NCI-H2171 (cell line): ENCODE measurements at places on chromosomes 11 and 22.

GRCh38 chr11:68127714-68128681 lies 6.8 kb upstream of the CHKA start:
- no peak for DNase-seq

DNA sequence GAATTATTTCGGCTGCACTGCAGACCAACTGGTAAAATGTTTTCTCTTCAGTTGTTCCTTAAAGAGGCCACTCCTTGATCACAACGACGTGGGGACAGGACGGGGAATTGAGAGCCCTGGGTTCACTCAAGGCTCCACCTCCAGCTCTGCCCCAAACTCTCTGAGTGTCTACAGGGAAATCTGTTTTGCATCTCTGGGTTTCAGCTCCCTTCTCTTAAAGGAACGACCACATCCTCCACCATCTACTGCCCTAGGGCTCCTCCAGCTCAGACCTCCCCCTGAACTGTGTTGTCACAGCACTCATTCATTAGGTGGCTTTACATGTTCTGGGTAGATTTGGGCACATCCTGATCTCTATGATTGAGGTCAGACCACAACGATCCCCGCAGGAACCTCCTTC lies 5.1 kb upstream of the PPFIA1 start:
- DNase-seq = no peak

DNA sequence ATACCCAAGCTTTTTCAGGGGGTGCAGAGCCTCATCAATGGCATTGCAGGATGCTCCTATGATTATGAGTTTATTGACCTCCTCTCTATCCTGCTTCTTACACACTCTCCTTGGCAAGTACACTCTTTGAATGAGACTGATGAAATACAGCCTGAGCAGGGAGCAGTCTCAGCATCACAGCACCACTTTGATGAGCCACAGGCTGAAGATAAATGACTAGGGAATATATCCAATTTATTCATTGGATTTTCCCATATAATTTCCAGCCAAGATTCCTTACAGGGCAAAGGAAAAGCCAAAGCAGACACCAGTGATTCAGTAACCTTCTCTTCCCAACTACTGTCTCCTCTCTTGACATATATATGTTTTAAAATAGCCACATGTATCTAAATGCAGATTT lies 79.2 kb downstream of the CASP12 start:
- no peak for DNase-seq

DNA sequence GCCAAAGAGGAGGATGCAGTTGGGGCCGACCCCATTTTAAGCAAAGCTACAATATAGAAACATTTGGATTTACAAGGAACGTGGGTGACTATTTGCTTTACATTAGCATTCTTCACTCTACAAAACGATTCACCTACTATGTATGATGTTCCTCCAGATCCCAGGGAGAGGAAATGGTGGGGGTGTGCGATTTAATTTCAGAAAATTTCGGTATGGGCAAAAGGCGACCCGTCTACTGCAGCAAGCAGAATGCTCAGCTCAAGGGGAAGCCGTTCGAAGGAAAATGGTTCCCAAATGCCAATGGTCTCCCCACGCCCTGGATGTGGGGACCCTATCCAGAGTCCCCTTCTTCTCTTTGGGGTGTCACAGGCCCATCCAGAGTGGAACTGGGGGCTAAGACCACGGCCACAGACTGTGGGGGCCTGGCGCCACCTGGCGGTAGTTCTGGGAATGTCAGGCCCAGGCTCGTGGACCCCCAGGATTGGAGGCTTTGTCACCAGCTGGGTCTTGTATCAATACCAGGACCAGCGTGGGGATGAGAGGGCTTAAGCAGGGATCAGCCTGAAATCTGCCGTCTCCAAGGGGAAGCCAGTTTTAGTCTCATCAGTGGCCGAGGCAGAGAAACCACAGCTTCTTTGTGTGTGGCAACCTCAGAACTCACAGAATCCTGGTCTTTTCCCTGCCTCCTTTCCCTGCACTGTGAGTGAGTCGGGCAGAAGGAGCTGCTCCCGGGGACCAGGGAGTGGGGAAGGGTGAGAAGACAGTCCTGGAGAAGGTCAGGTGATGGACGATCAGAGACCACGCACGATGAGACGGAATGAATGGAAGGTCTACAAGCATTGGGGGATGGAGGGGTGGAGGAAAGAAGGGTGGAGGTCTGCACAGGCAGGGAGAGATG lies 8.4 kb downstream of the LRRC10B start:
- DNase-seq = no peak

DNA sequence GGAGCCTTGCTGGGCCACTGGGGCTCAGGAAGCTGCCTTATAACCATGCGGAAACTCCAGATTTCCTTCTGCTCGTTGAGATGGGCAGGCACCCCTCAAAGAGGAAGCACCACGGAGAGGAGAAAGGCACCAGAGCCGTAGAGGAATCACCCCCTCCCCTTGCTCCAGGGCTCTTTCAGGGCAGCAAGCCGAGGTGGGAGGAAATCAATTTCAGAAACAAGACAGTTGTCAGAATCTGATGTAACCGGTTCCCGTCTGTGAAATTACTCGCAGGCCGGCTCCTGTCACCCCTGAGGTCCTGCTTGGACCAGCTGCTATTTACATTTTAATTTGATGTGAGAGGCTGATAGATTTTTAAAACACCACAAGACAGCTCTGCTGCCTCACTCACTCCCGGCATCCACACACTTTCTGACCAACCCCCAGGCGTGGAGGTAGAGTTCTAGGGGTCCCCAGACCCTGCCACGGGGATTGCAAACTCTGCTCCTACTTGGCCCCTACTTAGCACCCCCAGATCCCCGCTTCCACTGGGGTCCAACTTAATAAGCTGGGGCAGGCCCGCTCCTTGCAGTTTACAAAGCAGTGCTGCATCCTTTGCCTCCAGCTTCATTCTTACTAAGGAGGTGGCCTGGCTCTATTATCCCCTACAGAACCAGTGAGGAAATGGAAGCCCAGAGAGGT lies 162.5 kb downstream of the CEP164 start:
- no peak for DNase-seq

DNA sequence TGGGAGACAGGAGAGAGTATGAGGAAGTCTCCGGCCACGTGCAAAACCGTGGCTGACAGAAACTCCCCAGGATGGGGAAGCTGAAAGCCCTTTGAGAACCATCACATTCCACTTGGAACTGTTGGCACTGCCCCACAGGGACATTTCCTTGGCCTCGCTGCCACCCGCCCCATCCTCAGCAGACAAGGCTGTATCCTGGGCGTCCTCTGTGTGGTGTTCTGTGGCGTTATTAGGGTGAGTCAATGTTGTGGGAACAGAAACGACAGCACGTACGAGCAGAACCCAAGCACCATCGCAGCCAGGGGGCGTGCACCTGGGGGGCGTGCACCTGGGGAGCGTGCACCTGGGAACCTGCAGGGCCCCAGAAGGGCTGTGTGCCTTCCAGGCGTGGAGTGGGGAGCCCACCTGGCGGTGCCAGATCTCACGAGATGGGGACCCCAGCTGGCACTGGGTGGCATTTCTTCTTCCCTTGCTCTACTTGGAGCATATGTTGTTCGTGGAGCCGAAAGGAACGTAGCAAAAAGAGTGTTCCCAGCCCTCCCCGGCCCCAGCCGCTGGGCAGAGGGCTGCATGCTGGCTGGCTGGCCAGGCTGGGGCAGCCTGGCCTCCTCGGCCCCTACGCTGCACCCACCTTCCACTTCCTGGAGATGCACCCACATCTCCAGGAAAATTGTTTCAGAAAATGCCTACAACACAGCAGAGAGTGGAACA lies 35.4 kb downstream of the NFAM1 start:
- DNase-seq = peak; percentile 85

GRCh38 chr11:8772571-8773519 lies 90.3 kb downstream of the RPL27A start:
- DNase-seq = no peak

- DNase-seq = no peak
Measured at GRCh38 chr11:121153472-121153871, 52.4 kb downstream of the TECTA start.

- no peak for DNase-seq
Measured at GRCh38 chr22:45230026-45230721, 10.5 kb downstream of the KIAA0930 start.

DNA sequence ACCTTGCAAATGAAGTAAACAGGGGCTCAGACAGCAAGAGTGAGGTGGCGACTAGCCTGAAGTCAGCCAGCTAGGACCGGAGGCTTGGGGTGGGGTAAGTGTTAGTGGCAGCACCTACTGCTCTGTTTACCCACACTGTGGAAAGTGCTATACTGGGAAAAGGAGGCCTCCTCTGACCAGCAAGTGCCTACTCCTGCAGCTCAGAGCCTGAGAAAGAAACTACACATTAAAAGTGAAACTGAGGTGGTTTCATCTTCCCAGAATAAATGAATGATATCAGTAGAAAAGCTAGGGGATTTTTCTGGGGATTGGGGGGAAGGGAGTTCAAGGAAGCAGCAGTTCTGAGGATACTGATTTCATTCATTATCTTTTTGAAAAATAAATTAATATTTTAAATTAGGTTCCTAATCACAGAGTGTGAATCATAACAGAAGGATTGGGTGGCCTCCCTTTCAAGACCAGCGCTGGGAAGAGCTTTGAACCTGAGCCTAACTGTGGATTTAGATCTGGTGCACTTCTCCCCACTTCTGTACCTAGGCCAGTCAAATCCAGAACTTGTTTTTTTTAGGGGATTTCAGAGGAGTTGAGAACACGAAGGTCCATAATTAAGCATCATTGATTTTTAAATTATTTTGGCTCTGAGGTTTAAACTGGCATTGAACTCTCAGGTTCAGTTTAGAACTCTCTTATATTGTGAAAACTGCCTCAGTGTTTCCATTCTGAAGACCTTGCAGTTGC lies 48.1 kb upstream of the GRAMD1B start:
- DNase-seq = no peak

DNA sequence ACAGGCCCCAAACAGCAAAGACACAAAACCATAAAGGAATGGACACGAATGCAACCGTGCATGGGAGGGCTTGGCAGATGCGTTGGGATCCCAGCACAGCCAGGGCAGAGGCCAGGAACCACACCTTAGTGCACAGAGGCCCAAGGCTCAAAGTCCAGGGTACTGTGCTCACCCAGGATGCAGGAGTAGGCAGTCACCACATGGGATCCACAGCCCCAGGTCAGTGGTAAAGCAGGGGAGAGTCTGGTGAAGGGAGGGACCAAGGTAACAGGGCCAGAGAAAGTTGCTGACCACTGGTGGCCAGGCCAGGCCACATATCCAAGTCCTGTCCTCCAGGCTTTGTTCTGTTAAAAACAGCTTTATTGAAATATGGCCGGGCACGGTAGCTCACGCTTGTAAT lies 6.5 kb upstream of the CERK start:
- DNase-seq = no peak

GRCh38 chr11:19673924-19674729 lies 38.5 kb upstream of the NAV2 start:
- DNase-seq = no peak

GRCh38 chr11:131658952-131659351 lies 288.5 kb downstream of the NTM start:
- no peak for DNase-seq

DNA sequence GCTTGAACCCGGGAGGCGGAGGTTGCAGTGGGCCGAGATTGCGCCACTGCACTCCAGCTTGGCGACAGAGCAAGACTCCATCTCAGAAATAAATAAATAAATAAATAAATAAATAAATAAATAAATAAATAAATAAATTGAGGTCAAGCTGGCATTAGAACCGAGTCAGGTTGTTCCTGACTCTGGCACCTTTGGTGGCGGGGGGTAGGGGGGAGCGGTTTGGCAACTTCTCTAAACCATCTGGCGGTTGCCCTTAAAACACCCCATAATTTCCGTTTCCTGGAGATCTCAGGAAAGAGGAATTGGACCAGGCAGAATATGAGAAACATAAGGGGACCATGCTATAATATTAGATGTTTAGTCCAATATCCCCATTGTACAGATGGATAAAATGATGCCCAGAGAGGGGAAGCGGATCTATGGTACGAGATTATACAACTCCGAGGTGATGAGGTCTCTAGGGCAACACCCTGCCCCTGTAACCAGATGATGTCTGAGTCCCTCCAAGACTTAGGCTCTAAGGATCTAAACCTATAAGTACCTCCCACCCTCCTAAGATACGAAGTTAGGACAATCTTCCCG lies 785 bp downstream of the CLPB start:
- no peak for DNase-seq

- no peak for DNase-seq
Measured at GRCh38 chr11:65538915-65539743, 14.2 kb downstream of the SCYL1 start.

- no peak for DNase-seq
Measured at GRCh38 chr22:37309211-37310074, 27.1 kb downstream of the CYTH4 start.

DNA sequence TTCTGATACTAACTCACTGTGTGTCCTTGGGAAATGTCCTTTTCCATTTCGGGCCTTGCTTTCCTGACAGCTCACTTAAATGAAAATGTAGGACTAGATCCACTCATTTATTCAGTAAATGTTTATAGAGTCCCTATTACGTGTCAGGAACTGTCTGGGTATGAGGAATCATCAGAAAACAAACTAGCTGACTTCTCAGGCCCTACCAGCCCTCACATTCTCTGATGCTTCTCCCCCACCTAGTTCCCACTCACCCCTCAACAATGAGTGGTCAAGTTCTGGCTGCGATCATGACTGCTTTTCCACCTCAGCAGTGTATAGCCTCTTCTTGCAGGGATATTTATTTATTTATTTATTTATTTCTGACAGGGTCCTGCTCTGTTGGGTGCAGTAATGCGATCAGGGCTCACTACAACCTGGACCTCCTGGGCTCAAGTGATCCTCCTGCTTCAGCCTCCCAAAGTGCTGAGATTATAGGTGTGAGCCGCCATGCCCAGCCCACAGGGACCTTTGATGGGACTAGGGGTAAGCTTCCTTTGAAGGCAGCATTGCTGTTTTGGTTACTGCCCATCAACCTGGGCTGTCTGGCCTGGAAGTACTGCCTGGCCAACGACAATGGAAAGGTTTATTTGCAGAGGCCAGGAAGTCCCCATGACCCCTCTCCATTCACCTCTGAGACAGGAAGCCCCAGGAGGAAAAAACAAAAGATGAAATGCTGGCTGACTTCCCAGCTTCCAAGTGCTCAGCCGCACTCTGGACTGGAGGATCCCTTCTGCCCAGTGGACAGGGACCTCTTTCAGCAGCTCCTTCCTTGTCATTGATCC lies 33.1 kb upstream of the POLD3 start:
- DNase-seq = no peak
